Bone marrow (tissue), 2 donors: ENCODE measurements at places on chromosomes 2 and 18.

- no peak for DNase-seq
Measured at GRCh38 chr2:158500333-158500732, 43.6 kb downstream of the PKP4 start.

- no peak for DNase-seq
Measured at GRCh38 chr2:209696836-209697711, 74.6 kb upstream of the UNC80 start.

GRCh38 chr2:48527226-48527885, 2.6 kb upstream of the STON1 start:
- DNase-seq = no peak

GRCh38 chr2:234705108-234705507, 208.2 kb upstream of the ARL4C start:
- no peak for DNase-seq

- no peak for DNase-seq
Measured at GRCh38 chr2:118723394-118723793, 124.1 kb downstream of the EN1 start.

DNA sequence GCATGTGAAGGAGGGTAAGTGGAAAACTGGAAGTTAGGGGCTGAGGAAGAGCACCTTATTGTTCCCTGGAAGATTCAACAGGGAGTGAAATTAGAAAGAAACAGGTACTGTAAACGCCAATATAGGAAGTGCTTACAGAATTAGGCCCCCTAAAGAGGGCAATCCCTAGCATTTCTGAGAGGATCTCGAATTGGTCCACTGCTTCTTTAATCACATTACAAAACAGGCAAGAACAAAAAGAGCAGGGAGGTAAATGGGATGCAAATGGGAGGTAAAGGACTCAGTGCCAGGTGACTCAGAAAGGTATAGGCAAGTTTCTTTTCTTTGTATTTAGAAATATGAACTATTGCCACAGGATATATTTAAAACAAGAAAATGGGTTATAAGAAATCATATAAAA, 116.4 kb upstream of the FANCL start:
- DNase-seq = no peak

DNA sequence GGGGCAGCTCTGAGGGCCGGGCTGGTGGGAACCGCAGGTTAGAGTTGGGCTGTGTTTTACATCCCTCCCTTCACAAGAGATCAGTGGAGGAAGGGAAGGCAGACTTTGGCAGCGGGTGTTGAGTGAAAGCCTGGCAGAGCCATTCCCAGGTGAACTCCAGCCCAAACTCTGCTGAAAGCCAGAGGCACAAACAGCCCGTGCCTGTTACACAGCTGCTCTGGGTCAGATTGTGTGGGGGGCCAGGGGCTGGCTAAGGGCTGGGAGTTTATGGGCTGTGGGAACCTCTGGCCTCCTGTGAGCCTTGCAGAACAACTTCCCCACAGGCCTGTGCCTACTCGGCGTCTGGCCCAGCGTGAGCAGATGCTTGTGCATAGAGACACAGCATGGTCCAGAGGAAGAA, 286.8 kb downstream of the CLIP4 start:
- no peak for DNase-seq

DNA sequence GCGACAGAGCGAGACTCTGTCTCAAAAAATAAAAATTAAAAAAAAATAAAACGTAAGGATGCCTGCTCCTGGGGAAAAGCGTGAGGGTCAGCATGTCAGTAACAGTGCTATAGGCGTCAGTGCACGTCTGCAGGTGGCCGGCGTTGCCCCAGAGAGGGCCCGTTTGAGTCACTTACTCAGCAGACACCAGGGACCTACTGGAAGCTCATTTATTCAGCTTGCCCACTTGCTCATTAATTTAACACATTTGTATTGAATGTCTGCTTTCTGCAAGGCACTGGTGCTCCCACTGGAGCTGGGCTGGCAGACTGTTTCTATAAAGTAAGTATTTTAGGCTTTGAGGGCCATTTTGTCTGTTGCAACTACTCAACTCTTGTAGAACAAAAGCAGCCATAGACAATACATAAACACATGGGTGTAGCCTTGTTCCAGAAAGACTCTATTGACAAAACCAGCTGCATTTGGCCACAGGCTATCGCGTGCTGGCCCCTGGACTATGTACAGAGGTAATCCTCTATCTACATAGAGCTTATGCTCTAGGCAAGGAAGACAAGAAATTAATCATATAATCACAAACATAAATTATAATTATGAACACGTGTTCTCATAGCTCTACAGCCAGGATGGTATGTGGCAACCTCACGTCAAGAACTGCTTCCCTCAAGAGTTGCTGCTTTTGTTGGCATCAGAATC, 73.2 kb downstream of the KLHL29 start:
- no peak for DNase-seq
